ENCODE measurements at places on chromosomes 6 and 20. TPM values are rescaled to one million over a fixed set of nuclear protein-coding genes. Genes with fewer than 3 reads are reported as not detected.

The PDYN gene
- total RNA-seq, result not detected

GRCh38 chr20:25496968-25497401 is 88.3 kb downstream of the NINL start:
- H3K27ac ChIP-seq, result no peak overlapping the region
- no peaks in the 10 kb centered on the region for H3K27me3 ChIP-seq
- H3K4me3 ChIP-seq, result no peak overlapping the region
- no peaks in the 10 kb centered on the region for H3K4me1 ChIP-seq
- no peaks in the 10 kb centered on the region for H3K36me3 ChIP-seq

The RNF182 gene
- total RNA-seq, result 1.2 TPM

DNA sequence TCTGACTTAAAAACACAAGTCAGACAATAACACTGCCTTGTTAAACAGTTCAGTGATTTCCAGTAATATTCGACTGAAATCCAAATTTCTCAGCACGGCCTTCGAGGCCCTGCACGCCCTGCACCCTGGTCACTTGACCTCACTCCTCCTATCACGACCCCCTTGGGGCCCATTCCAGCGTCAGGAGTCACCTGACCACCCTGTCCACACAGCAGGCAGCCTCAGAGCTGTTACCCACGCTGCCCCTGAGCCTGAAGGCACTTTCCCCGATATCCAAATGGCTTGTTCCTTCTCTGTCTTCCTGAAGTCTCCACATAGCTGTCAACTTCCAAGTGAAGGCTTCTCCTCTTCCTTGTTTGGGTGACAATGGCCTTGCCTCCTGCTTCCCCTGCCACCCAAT is 33.1 kb upstream of the SMOC2 start:
- H3K27me3 ChIP-seq, result no peaks in the 10 kb centered on the region
- no peak overlapping the region for H3K27ac ChIP-seq
- H3K4me1 ChIP-seq, result no peaks in the 10 kb centered on the region
- no peak overlapping the region for H3K4me3 ChIP-seq
- no peaks in the 10 kb centered on the region for H3K36me3 ChIP-seq
- no peak for DNase-seq

GRCh38 chr6:134063966-134064445 is 11.6 kb upstream of the SLC2A12 start:
- H3K27ac ChIP-seq, result no peak overlapping the region
- no peak overlapping the region for H3K4me3 ChIP-seq
- peak; percentile 77 for DNase-seq
- no peaks in the 10 kb centered on the region for H3K27me3 ChIP-seq

The CLPSL1 gene
- total RNA-seq, result not detected

The MEI4 gene
- total RNA-seq, result 0.27 TPM

DNA sequence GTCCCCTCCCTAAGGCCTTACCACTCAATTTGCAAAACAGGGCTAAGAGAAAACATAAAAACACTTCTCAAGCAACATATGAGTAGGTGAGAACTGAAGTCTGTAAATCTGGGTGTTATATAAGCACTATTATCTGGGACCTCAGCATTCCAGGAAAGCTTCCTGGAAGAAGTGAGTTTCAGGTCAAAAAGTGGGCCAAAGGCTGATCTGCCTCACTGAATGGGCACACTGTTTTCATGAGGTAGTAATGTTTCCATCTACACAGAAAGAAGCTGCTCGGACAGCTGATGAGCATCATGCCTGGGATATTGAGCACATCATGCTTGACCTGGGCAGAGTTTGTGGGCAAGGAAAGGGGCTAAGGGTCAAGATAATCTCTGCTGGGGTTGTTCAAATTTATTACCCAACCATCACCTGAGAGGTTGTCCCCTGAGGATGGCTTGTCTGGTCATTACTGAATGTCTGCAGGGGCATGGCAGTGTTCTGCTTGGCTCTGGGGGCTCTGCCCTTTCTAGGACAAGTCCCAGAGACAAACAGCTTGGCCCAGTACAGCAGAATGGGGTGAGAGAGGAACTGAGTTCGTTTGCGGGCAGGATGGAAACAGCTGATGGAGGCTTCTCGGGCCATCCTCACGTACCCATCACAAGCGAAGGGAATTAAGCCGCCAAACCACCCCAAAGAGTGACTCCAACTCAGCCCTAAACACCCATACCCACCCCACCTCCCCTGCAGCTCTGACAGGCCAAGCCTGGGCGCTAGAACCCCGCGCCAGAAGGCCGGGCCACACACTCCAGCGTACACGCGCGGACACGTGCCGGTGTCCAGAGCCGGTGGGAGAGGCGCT is 1.2 kb upstream of the SYNJ2 start:
- no peak overlapping the region for H3K4me3 ChIP-seq
- H3K27ac ChIP-seq, result peak overlapping the region; percentile 90
- DNase-seq, result no peak
- no peaks in the 10 kb centered on the region for H3K36me3 ChIP-seq

DNA sequence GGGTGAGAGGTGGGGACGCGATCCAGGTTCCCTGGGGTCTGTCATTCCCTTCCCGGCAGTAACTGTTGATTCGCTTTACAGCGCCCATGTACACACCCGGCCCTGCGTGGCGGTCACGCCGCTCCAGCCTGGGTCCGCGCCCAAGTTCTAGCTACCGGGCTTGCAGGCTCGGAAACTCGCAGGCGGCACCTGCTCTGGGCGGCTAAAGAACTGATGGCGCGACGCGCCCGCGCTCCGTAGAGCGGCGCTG is 1.4 kb upstream of the POU3F2 start:
- no peaks in the 10 kb centered on the region for H3K36me3 ChIP-seq
- peaks cover 88% of the 10 kb centered on the region for H3K27me3 ChIP-seq
- DNase-seq, result peak; percentile 57
- H3K27ac ChIP-seq, result no peak overlapping the region
- H3K4me3 ChIP-seq, result no peak overlapping the region
- H3K4me1 ChIP-seq, result peaks cover 35% of the 10 kb centered on the region

DNA sequence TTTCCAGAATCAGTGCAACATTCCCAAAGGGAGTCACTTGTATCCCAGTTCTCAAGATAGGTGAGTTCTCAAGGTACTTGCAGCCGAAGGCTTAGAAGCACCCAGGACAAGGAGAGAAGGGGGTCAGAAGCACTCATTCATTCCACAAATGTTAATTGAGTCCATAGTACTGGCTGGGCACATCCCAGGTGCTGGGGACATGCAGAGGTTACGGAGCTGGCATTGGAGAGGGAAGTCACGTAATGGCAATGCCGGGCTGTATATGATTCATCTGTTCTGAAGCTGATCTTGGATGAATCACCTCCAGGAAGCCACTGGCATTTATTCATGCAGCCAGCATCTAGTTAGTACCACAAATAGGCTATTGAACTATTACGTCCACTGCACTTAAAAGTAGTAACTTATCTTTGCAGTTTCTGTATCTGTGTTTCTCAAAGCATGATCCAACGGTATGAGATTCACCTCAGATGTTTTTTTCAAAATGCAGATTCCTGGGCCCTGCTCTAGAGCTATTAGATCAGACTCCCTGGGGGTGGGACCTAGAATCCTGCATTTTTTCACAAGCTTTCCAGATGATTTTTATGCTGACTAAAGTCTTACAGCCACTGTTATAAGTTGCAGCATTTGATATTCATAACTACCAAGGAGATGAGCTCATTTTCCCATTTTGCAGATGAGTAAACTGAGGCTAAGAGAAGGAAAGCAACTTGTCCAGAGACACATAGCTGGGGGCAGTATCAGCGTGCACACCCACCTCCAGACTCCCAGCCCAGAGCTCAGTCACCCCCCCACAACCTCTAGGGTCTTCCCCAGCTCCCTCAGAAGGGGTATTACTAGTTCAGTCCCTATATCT is 44.1 kb upstream of the ID1 start:
- no peak overlapping the region for H3K4me3 ChIP-seq
- DNase-seq, result peak; percentile 66
- no peaks in the 10 kb centered on the region for H3K27me3 ChIP-seq
- peaks cover 4% of the 10 kb centered on the region for H3K4me1 ChIP-seq

DNA sequence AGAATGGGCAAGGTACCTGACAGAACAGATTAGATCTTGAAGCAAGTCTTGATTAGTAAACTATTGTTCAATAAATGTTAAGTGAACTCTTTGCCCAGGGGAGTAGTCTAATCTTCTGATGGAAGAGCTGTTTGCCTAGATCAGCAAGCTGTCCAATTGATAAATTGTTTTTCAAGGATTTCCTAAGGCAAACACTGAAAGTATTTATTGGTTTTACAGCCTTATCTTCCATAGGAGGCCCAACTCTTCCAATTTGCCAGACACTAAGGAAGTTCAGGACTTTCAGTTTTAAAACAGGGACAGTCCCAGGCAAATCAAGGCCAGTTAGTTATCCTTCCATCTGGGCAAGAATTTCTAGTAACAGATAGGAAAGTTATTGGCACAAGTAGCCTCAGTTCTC is 1.8 kb upstream of the C6orf163 start:
- H3K4me3 ChIP-seq, result no peak overlapping the region
- H3K4me1 ChIP-seq, result no peaks in the 10 kb centered on the region
- no peaks in the 10 kb centered on the region for H3K36me3 ChIP-seq
- no peak for DNase-seq
- H3K27me3 ChIP-seq, result no peaks in the 10 kb centered on the region
- H3K27ac ChIP-seq, result no peak overlapping the region

DNA sequence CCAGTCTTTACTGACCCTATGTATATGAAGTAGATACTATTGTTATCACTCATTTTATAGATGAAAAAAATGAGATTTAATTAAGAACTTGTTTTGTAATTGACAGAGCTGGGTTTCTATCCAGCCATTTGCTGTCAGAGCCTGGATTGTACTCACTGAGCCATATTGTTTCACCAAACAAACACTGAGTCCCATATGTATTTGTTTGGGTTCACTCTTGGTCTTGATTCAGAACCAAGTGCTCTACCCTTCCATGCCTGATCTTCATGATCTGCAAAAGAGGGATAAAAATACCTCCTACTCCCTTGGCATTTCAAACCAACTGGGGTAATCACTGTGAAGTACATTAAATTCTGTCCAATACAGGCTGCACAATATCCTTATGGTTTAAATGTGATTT is 52.4 kb downstream of the OPN5 start:
- H3K27ac ChIP-seq, result no peak overlapping the region
- no peaks in the 10 kb centered on the region for H3K4me1 ChIP-seq
- no peaks in the 10 kb centered on the region for H3K36me3 ChIP-seq

The PPP1R11 gene
- 50.9 TPM for total RNA-seq

- H3K4me3 ChIP-seq, result no peak overlapping the region
- H3K27ac ChIP-seq, result no peak overlapping the region
- no peaks in the 10 kb centered on the region for H3K27me3 ChIP-seq
These were observed 30.7 kb downstream of the FGD2 start for GRCh38 chr6:37036146-37036545.

The MEP1A gene
- 94.2 TPM for total RNA-seq

GRCh38 chr6:157571269-157571668 is 190.3 kb downstream of the ZDHHC14 start:
- no peak overlapping the region for H3K27ac ChIP-seq
- no peak overlapping the region for H3K4me3 ChIP-seq
- no peak for DNase-seq
- no peaks in the 10 kb centered on the region for H3K27me3 ChIP-seq
- H3K36me3 ChIP-seq, result no peaks in the 10 kb centered on the region

- H3K4me1 ChIP-seq, result peaks cover 7% of the 10 kb centered on the region
- H3K36me3 ChIP-seq, result no peaks in the 10 kb centered on the region
- H3K27me3 ChIP-seq, result no peaks in the 10 kb centered on the region
- DNase-seq, result no peak
- H3K4me3 ChIP-seq, result no peak overlapping the region
These were observed 38.5 kb upstream of the PXDC1 start for GRCh38 chr6:3789896-3790558.

- H3K36me3 ChIP-seq, result no peaks in the 10 kb centered on the region
- DNase-seq, result no peak
- no peak overlapping the region for H3K4me3 ChIP-seq
- no peaks in the 10 kb centered on the region for H3K4me1 ChIP-seq
- no peak overlapping the region for H3K27ac ChIP-seq
These were observed 221.3 kb downstream of the CBLN4 start for GRCh38 chr20:55784036-55784435.

DNA sequence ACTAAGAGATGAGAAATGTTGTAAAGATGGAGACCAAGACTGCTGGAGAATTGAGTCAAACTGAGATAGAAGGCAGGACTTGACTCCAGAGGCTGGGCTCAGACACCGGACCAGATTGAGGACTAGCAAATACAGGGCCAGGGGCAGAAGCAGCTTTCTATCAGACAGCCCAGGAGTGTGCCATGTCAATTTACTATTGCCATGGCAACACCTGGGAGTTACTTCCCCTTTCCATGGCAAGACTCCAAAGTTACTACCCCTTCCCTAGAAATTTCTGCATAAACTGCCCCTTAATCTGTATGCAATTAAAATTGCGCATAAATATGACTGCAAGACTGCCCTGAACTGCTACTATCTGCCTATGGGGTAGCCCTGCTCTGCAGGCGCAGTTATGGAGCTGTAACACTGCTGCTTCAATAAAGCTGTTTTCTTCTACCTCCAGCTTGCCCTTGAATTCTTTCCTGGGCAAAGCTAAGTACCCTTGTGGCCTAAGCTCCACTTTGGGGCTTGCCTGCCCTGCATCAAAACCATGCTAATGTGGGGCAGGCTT is 90.1 kb upstream of the EDN1 start:
- H3K4me1 ChIP-seq, result peaks cover 4% of the 10 kb centered on the region
- no peak for DNase-seq
- H3K4me3 ChIP-seq, result no peak overlapping the region
- H3K27me3 ChIP-seq, result no peaks in the 10 kb centered on the region
- no peaks in the 10 kb centered on the region for H3K36me3 ChIP-seq

DNA sequence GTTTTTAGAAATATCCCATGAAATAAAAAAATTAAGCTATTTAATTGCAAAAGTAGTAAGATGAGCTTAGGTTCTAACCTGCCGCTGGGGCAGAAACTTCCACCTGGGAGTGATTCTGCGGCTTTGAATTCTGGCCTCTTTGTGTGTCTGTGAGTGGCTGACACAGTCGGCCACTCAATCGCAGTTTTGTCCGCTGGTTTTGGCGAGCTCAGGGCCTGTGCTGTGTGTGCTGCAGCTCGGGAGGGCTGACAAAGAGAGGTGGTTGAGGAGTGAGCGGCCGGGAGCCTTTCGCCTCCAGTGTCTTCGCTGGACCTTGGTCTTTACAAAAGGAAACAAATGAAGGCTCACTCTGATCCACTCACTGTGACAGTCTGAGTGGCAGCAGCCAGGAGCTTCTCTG is 128.4 kb downstream of the TIAM2 start:
- no peak for DNase-seq
- no peak overlapping the region for H3K4me3 ChIP-seq
- H3K27me3 ChIP-seq, result no peaks in the 10 kb centered on the region
- no peaks in the 10 kb centered on the region for H3K4me1 ChIP-seq

GRCh38 chr20:62780696-62781095 is 15.6 kb upstream of the MRGBP start:
- no peak for DNase-seq
- peaks cover under 1% of the 10 kb centered on the region for H3K4me1 ChIP-seq
- H3K27me3 ChIP-seq, result no peaks in the 10 kb centered on the region
- no peaks in the 10 kb centered on the region for H3K36me3 ChIP-seq
- no peak overlapping the region for H3K27ac ChIP-seq
- no peak overlapping the region for H3K4me3 ChIP-seq

DNA sequence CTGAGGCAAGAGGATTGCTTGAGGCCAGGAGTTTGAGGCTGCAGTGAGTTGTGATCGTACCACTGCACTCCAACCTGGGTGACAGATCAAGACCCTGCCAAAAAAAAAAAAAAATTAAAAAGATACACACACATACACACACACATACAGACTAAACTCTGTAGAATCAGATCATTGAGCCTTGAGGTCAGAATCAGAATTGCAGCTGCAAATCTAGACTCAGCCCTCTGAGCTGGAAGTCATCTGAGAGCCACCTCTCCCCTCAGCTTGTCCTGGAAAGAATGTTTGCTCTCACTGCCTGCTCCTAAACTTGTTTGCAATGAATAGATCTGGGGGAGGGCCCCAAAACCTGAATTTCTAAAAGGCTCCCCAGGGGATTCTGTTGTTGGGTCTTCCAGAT is 41.4 kb upstream of the ANGPT4 start:
- DNase-seq, result no peak
- H3K36me3 ChIP-seq, result no peaks in the 10 kb centered on the region
- H3K27ac ChIP-seq, result no peak overlapping the region
- no peaks in the 10 kb centered on the region for H3K4me1 ChIP-seq

Data from hepatocyte (in vitro differentiated cells).